ENCODE measurements at places on chromosomes 2 and 18.
A peak's percentile ranks its signal among the peaks of the same experiment; 100 is the strongest.

DNA sequence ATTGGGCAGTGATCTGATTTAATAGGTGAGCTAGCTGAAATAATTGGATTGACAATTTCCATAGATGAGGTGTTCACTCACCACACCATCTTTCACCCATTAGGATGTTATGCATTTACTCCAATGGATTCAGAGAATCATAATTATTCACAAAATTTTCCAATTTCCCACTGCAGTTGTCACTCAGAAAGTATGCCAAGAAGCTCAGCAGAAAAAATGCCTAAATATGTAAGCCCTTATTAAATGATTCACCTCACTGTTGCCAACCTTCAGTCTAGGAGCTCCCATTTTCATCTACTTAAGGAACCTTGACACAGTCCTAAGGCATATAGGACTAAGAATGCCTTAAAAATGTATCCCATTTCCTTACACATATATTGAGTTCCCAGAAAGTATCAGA, 94.3 kb downstream of the MBD2 start:
- DNase-seq = no peak

GRCh38 chr2:195413422-195413821, 243.6 kb upstream of the SLC39A10 start:
- DNase-seq = peak; percentile 36

DNA sequence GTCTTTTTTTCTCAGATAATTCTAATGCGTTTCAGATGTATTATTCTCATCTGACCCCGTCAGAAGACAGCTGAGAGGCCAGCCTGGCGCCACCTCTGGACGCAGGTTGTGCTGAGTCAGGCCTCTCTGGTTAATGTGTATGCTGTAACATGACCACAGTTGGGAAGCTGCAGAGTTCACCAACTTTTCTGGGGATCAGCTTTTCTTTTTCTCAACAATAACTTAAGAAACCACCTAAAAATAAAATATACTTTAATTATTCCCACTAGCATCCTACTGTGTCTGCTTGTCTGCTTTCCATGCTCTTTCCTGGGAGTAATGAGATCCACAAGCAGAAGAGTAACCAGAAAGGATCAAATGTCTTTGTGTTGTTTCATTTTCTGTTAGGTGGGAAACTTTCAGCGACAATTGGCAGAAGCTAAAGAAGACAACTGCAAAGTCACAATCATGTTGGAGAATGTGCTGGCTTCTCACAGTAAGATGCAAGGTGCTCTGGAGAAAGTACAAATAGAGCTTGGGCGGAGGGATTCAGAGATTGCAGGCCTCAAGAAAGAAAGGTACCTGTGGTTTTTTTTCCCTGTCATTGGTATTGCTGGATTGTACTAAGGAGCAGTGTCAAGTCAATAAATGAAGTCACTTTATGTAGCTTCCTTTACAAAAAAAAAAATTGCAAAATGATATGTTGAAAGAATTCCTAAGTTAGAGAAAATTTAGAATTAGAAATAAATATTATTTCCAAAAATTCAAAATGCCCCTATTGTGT, 79.8 kb downstream of the CCDC150 start:
- DNase-seq = peak; percentile 77

DNA sequence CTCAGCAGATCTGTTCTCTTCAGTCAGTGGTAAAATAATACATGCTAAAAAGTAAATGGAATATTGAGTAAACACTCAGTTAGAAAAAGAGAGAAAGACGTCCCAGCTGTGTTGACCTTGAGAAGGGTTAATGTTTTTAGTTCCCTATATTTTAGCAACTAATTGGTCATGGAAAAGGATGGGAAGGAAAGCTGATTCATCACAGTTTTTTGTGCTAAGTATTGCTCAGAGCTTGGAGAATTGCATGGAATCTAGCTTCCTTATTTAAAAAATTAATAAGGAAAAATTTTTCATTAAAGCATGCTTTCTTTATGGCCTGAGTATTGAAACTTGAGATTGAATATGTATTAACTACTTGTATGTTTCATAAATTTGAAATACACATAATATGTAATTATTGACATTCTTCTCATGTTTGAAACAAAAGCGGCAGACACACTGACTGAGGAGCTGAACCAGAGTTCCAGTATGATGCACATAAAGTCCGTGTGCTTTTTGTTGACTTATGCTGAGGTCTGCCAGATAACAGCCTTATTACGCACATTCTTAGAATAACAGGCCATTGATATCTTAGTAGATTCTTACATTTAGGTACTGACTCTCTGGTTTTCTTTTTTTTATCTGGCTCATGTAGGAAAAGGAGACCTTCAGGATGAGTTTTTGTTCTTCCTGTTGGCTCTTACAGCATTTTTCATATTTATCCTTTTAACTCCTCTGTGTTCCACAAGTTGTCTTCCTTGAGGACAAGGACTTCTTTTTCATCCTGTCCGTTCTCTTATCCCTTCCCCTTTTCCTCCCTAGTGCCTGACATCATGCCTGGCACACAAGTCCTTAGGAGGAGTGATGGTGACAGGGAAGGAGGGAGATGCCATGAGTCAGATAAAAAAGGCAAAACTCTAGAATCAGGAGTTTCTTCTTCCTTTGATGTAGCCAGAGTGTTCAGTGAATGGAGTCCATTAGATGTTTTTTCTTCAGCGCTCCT, 194.1 kb downstream of the PTPRM start:
- peak; percentile 86 for DNase-seq

DNA sequence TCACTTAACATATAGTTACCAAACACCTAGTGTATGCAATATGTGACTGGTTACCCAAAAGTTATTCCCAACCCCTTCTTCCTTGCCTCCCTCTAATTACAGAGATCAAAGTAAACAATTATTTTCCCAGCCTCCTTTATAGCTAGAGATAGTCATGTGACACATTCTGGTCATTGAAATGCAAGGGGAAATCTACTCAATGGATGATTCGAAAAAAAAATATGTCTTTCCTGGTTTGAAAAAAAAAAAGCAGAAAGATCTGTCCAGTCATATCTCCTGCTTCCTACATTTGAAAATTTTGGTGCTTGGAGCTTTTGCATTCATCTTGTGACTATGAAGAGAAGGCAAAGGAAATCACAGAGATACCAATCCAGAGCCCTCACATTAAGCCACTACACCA, 27.6 kb upstream of the UGP2 start:
- DNase-seq = no peak

DNA sequence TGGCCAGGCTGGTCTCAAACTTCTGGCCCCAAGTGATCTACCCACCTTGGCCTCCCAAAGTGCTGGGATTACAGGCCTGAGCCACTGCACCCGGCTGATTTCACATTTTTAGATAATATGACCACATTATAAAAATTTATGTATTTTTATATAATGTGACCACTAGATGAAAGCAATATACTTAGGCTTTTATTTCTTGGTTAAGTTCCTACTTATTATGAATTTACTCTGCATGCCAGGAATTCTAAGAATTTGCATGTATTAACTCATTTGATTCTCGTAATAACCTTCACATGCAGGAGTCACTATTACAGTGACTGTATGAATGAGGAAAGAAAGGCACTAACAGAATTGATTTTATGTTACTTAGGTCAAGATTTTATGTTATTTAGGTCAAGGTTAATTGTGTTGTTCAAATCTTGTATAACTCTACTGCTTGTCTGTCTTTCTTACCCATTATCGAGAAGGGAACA, 25.6 kb upstream of the CASP8 start:
- no peak for DNase-seq

DNA sequence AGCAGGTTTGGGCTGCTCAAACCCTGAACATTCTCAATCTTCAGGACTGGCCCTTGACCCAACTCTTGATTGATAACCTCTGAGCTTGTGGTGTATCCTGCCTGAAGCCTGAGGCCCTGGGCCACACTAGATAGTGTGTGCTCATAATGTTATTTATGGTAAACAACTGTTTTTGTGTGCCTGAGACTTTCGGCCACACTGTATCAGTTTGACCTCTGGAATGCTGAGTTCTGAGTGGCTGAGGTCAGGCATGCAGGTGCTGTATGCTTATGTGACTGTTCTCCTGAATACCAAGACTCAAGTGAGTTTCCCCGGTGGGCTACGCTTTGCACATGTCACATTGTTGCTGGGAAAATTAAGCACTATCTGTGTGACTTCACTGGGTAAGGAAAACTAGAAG, 82.2 kb upstream of the RMP24 start:
- no peak for DNase-seq
